ENCODE measurements at places on chromosomes 4 and X. TPM values are rescaled to one million over a fixed set of nuclear protein-coding genes. Genes with fewer than 3 reads are reported as not detected.

WDR17 gene
- 0.87 TPM for total RNA-seq

MAGED4B gene
- 0.22 TPM for total RNA-seq

GLRA2 gene
- total RNA-seq: not detected

HOPX gene
- 72.3 TPM for total RNA-seq

SMIM10L2A gene
- total RNA-seq: 0.60 TPM

CACNA1F gene
- 0.12 TPM for total RNA-seq

IL13RA2 gene
- total RNA-seq: not detected

ATOH1 gene
- total RNA-seq: not detected

GAGE12H gene
- total RNA-seq: not detected

MXRA5 gene
- total RNA-seq: not detected

DTHD1 gene
- total RNA-seq: 0.12 TPM

ADGRG4 gene
- total RNA-seq: not detected

BMX gene
- not detected for total RNA-seq

MTMR8 gene
- 4.9 TPM for total RNA-seq

CCKAR gene
- not detected for total RNA-seq

TRPC3 gene
- total RNA-seq: 0.94 TPM

MAGEC2 gene
- not detected for total RNA-seq

CXXC4 gene
- not detected for total RNA-seq

IL9R gene
- 25.2 TPM for total RNA-seq

RPL34 gene
- 1,376 TPM for total RNA-seq

PLP1 gene
- total RNA-seq: not detected

ARHGAP36 gene
- not detected for total RNA-seq

GABRB1 gene
- not detected for total RNA-seq

CT45A3 gene
- not detected for total RNA-seq

NDP gene
- not detected for total RNA-seq

CENPVL1 gene
- not detected for total RNA-seq

ASMT gene
- not detected for total RNA-seq

CYP2U1 gene
- 3.8 TPM for total RNA-seq

SSX2B gene
- total RNA-seq: not detected

POF1B gene
- total RNA-seq: 0.10 TPM

SMR3B gene
- total RNA-seq: not detected

GABRG1 gene
- not detected for total RNA-seq

TIGD4 gene
- 0.12 TPM for total RNA-seq

UBA6 gene
- total RNA-seq: 73.3 TPM

RIBC1 gene
- total RNA-seq: 1.4 TPM
